A673 (cell line): ENCODE measurements at places on chromosomes 3 and 15. TPM values are rescaled to one million over a fixed set of nuclear protein-coding genes. Genes with fewer than 3 reads are reported as not detected.

DNA sequence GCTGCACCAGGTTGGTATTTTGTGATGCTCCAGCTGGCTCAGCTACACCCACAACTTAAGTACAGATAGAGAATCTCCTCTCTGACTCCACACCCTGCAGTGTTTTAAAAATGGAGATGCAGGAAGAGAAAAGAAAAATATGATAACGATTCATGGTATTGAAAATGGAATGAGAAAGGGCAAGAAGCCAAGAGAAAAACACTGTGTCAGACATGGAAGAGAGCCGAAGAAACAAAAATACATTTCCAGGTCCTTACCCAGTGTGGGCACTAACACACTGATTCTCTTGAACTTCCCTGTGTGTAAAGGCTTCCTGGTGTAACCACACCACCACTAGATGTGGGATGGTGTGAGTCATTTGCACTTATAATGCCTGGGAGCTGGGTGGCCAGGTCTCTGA lies 93.1 kb downstream of the GMPS start:
- no peak for DNase-seq

- DNase-seq, result no peak
Measured at GRCh38 chr15:39792025-39792843, 9.6 kb upstream of the FSIP1 start.

DNA sequence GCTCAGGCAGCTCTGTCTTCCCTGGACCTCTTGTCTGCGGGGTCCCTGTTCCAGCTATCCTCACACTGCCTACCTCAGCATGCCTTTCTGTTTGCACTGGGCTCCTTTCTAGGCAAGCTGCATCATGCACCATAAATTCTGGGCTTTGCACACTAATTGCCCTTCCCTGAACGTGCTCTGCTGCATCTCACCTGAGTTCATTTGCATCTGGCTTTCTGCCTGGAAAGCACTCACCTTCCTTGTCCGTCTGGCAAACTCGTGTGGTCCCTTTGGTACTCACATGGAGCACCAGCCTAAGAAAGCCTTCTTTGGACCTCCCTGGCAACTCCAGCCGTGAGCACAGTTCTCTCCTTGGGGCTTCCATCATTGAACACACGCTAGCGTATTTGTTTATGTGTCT lies 365.6 kb downstream of the SV2B start:
- no peak for DNase-seq

DNA sequence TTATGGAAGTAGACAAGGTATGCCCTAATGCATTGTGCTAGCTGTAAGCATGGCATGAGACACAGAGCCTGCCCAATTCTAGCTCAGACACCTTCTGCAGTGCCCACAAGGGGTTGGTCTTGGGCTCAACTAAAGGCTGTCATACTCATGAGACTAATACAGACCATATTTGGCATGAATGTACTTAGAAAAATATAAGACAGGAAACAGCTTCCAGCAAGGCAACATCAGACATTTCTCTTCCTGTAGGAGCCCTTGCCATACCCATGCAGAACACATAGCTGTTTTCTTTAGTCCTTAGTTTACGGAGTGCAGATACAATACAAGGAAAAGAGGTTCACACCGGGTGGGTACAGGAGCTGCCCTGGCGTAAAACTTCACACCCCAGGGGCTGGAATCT lies 30.5 kb upstream of the NR1I2 start:
- DNase-seq, result no peak

DNA sequence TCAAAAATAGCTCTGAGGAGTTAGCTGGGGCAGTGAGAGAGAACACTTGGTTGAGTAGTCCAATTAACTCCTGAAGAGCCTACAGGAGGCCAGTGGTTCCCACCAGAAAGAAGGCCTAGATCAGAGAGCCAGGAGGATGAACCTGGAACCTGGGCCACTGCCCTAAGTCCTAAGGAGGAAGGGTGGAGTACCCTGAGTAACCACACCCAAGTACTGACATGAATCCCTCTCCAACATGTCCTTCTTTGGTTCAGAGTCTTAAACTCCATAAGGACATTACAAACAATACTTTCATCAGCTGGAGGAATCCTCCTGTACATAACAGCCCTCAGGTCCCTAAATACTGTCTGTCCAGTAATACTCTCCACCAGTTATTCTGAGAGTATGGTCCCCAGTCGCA lies 25.6 kb upstream of the C3orf62 start:
- DNase-seq, result no peak

DNA sequence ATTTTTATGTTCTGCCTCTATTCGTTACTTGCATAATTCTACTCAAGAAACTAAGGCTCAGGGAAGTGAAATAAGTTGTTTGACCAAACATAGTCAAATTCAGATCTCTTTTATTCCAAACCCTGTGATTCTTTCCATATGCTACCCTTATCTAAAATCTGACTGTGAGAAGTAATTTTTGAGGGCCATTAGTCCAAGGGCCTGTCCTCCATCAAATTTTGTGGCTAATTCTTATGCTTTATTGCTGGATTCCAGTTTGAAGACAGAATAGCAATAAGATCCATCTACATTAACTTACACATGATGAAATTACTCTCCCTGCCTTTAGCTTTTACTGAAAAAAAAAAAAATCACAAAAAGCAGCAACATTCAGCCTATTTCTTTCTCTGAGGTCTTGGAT lies 74.0 kb downstream of the ZIC1 start:
- DNase-seq, result no peak

DNA sequence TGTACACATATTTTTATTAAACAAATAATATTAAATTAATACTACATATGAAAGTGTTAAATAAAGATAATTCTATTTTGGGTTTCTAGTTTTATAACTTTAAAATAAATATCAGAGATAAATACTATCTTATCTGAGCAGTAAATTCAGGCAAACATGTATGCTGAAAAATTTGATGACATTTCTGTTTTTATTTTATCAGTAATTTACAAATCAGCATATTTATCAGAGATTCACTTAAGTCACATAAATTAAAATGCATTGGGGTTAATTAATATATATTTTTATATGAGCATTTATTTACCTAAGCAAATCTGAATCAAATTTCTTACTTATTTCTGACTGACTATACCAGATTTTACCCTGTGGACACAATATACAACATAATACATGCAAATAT lies 1499.8 kb downstream of the OTOL1 start:
- DNase-seq, result no peak

GRCh38 chr3:46882377-46883053 lies 5.0 kb downstream of the PTH1R start:
- peak; percentile 7 for DNase-seq

DNA sequence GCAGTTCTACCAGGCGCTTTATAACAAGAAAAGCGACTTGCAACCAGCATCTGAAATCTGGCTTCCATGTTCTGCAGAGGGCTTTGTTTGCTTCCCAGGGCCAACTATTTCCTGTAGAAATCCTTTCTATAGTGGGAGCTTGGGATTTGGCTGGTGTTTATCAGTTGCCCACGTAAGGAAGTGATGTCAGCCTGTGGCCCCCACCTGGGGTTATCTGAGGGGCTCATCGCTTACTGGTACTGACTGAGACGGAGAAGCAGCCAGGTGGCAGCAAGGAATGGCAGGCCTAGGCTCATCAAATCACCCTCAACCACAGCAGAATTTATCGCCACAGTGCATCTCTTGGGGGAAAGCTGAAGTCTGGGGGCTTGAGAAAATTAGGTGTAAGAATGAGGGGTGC lies 14.6 kb upstream of the CCR9 start:
- DNase-seq, result no peak

DNA sequence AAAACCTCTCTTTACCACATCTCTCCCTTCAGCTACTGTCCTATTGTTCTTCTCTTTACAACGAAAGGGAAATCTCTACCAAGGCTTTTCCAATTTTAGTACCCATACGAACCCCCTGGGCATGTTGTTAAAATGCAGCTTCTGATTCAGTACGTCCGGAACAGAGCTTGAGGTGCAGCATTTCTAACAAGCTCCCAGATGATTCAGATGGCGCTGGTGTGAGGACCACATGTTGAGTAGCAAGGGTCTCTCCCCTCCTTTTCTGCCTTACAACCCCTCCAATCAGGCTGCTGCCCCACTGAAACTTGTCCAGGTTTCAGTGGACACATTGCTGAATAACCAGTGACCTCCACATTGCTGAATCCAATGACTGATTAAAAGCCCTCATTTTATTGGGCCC lies 177.1 kb upstream of the FEZF2 start:
- DNase-seq, result no peak

DNA sequence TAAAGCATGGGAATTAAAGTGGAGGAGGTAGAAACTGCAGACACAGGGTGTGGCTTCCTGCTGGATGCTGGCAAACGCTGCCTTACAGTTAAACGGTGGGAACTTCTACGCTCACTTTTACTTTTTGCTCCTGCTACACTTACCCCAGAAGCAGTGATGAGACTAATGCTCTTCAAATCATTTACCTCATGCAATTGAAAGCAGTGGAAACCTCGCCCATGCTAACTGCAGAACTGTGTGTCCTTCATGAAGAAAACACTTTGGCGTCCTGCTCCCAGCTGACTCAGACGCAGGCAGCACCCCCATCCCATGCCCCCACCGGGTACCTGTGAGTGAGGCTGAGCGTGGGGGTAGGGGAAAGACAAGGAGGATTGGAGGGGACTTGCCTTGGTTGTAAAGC lies 31.8 kb downstream of the UPK1B start:
- no peak for DNase-seq

- DNase-seq, result no peak
Measured at GRCh38 chr3:193962986-193963685, 172.8 kb upstream of the HES1 start.

DNA sequence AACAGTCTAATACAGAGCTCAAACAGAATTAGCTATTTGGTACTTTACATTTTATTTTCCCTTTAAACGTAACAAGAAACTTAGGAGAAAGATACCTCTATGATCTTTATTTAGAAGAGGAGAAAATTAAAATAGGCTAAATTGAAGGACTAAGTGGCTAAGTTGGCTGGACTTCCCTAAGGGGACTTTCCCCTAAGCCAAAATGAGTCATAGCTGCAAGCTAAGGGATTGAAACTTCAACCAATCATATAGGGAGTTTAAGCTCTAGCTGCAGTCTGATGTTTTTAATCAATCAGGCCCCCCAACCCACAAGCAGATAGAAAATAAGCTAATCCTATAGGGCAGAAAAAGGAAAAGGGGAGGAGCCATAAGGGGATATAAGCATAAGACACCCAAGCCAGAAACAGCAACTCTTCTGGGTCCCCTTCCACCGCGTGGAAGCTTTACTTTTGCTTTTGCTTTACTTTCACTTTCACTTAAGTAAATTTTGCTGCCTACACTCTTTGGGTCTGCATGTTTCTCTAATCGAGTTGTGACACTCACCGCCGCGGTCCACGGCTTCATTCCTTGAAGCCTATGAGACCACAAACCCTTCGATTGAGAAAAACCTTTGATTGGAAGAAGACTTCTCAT lies 1108.5 kb upstream of the EPHA6 start:
- no peak for DNase-seq

FEZF2 gene
- not detected in 2 replicates for total RNA-seq

CHRD gene
- total RNA-seq, result 0.06 and 0.57 TPM in 2 replicates

NRROS gene
- 0.64 and 0.92 TPM in 2 replicates for total RNA-seq

BHLHE40 gene
- total RNA-seq, result 3.0 and 3.5 TPM in 2 replicates

FAH gene
- total RNA-seq, result 2.0 and 5.3 TPM in 2 replicates

ZNF502 gene
- total RNA-seq, result 1.6 and 2.2 TPM in 2 replicates

OR5K4 gene
- not detected in 2 replicates for total RNA-seq

TBC1D23 gene
- 28.1 and 32.4 TPM in 2 replicates for total RNA-seq
